ENCODE measurements at places on chromosomes 3 and 15.

DNA sequence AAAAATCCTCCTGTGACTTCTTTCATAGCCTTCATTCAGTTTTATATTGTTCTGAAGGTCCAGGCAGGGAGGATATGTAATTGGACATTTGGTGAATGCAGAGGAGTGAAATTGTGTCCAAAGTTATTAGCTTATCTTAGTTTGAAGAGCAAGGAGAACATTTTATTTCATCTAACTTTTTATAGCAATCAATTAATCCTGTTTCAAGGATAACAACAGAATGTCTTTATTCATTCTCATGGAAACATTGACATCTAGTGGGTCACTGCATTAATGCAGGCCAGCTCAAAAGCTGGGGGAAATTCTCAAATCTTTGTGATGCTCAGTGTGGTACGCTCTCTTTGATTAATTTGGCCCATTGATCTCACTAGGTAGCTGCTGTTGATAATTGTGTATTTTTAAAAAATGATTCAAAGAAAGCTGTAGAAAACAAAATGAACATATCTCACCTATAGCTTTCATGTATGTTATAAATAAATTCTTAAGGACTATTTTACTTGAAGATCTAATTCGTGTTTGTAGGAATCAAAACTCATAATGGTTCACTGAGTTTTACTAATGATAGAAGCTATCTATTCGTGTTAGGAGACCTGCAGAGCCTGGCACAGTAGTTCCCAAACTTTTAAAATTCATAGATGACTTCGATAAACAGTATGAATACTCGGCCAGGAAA, 150.8 kb upstream of the KCNMB2 start:
- peak; percentile 39 for DNase-seq

- peak; percentile 16 for DNase-seq
These were observed 21.9 kb downstream of the LTF start for GRCh38 chr3:46442576-46443530.

DNA sequence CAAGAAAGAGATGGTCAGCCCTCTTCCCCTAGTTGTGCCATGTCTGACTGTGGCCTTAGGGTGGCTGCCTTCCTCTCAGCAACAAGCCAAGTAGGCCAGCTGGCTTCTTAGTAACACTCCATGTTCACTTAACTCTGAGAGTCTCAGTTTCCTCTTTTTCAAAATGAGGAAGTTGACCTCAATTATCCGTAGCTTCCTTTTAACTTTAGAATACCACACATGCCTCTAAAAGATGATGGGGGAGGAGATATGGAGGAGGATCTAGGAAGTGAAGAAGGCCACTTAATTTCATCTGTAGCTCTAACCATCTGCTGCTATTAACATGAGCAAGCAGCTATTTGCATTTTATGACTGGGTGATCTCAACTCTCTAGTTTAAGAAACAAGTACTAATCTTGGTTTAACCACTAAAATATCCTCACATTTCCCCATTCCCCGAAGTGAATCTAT, 32.9 kb downstream of the CD200R1L start:
- no peak for DNase-seq

GRCh38 chr15:91549581-91549980, 303.9 kb upstream of the SLCO3A1 start:
- DNase-seq, result no peak

GRCh38 chr3:50340448-50341329, at the start of gene RASSF1:
TSS of gene RASSF1 (minus strand) at chr3:50340836. CDS start at chr3:50340805, 31 bp downstream.
- DNase-seq, result no peak

- peak; percentile 41 for DNase-seq
These were observed 38.8 kb downstream of the TM2D3 start for GRCh38 chr15:101613130-101614000.

DNA sequence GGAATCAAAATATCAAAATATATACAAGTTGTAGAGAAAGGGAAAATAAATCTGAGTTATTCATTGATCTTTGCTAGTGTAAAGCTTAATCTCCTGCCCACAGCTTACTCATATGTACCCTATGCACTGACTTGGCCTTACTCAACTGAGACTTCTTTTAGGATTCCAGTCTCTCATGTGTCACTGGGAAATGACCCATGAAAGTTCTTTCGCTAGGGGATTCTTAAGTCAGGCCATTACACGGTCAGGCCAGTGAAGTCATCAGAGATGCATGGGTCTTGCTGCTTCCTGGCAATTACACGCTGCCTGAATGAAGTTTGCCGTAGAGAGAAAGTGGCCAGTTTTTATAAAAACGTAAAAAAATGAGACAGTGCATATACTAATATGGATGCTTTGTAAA, 20.7 kb upstream of the LPP start:
- no peak for DNase-seq

All from foreskin melanocyte (primary cell).